ENCODE measurements at places on chromosomes 3 and 15.

GRCh38 chr3:64187065-64187959 lies 38.0 kb downstream of the PRICKLE2 start:
- DNase-seq, result no peak

DNA sequence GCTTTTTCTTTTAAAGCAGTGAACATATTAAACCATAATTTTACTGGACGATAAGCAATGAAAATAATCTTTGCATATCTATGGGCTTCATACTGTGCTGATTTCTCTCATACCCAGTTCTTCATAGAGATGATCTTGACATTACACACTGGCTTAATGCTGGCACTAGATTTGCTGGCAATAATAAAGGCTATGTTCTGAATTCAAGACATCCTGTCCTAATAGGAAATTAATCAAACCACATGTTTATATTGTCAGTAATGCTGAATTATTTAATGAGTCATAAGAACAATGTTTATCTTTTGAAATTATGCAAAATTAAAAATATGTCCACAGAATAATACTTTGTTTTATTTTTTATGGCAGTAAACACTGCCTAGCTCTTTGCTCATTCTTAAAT lies 643.2 kb downstream of the OTOL1 start:
- no peak for DNase-seq

DNA sequence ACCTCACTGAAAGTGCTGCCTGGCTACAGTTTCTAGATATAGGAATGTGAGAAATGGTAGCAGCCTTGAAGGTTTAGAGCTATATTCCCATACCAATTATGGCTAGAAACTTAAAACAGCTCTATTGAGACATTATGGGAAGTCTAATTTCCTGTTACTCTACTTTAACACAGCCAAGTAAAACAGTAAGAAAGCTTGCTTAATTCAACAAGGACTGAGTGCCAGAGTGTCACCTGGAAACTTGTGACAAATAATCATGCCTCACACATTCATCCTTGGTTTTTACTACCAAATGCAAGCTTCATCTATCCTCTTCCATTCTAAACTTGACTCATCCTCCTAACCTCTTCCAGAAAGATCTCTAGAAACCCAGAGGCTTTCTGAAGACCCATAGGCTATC lies 41.7 kb downstream of the UBE3A start:
- no peak for DNase-seq

- DNase-seq, result no peak
Measured at GRCh38 chr3:106635271-106635670, 742.0 kb upstream of the CCDC54 start.

GRCh38 chr3:42148982-42149432 lies 57.9 kb downstream of the TRAK1 start:
- no peak for DNase-seq

DNA sequence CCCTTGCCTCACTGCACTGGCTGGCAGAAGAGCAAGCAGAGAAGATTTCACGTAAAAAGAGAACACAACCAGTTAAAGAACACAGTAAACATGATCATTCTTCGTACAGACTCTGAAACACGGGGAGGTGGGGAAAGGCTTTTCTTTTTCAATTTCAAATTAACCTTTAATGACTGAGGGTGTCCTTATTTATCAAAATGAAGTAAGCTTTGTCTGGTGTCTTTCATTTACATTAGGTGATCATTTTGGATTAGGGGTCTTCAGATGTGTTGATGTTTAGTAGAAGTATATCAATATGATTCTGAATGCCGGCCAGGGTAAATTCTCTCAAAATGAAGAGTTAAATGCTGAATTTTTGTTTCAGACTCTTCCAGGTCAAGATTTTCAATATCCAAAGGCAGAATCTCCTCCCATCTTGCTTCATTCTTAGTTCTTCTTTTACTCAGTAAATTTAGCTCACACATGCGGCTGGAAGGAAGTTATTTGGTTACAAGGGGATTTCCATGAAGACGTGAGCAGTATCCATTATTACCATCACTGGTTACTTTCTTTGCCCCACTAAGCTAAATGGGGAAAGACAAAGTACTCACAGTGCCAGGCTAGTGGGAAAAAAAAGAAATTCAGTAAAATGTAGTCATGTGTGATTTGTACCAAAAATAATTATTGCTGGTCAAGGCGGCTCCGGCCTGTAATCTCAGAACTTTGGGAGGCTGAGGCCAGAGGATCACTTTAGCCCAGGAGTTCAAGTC lies 272.2 kb upstream of the NR2F2 start:
- DNase-seq, result no peak

- DNase-seq, result no peak
Measured at GRCh38 chr3:118907909-118908308, 126.7 kb downstream of the IGSF11 start.

- DNase-seq, result no peak
Measured at GRCh38 chr3:44939581-44940036, 36.4 kb downstream of the ZDHHC3 start.

GRCh38 chr3:175374705-175375104 lies 515.6 kb downstream of the NAALADL2 start:
- no peak for DNase-seq

GRCh38 chr15:60460931-60461330 lies 18.0 kb downstream of the ICE2 start:
- DNase-seq, result no peak
